ENCODE measurements at places on chromosomes 7 and 10.
A peak's percentile ranks its signal among the peaks of the same experiment; 100 is the strongest.

DNA sequence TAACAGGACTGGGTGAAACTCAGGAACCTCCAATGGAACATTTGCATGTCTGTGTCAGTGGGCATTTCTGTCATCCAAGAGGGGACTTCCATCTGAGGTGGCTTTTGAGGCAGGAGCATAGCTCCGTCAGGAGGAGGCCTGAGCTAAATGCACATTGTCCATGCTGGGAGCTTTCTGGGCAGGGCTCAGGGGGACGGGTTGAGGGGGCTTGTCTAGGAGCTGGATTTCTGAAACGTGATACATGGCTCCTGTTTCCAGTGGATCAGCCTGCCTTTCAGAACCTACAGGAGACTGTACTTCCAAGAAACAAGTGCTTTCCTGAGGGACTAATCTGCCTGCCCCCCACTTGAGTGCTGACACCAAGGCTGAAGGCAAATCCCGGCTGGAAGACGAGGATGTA lies 40.5 kb upstream of the GDF10 start:
- DNase-seq = no peak

GRCh38 chr7:104296900-104297299 lies 31.5 kb upstream of the LHFPL3 start:
- no peak for DNase-seq

DNA sequence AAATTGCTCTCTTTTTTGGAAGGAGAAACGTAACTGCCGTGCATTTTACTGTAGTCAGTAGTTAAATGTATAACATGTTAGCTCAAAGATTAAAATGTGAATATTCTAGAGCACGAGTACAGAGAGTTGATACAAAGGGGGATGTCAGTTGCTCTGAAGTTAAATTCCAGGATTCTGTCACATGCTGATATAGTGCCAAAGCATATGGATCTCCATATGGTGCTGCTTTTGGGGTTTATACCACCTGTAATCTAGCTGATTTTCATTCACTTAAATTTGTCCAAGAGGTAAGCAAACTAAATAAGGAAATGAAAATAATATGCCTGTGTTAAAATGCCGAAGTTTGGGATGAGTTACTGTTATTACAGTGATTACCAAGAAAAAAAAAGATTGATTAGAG lies 298.6 kb downstream of the EXOC4 start:
- DNase-seq = no peak

DNA sequence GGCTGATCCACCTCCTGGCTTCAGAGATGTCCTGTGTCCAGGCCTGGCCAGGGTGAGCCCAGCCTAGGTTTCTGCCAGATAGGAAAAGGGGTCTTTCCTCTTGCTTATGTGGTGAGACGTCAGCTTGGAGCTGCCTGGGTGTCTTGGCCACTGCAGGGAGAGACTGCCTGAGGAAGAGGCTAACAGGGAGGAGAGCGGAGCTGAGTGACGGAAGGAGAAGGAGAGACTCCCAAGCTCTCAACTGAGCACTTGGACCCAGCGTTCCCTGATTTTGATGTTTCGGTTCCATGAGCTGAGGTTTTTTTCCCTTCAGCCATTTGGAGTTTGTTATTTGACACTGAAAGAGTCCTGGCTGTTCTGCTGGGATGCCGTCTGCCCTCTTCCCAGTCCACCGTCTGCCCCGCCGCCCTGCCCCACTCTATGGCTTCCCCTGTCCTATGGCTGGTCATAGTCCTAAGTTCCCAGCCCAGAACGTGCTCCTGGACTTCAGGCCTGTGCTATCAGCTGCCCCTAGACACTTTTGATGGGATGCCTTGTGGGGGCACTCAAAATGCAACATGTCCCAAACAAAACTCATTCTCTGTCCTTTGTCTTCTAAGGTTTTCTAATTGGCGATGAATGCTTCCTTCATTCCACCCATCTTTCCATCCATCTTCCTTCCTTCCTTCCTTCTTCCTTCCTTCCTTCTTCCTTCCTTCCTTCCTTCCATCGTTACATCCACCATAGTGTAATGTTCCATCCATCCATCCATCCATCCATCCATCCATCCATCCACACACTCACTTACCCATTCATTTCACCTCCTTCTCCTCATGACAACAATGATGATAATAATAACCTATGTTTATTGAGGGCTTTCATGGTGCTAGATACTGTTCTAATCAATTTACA lies 20.3 kb upstream of the PCBD1 start:
- no peak for DNase-seq

GRCh38 chr7:101542527-101543241 lies 86.4 kb downstream of the MYL10 start:
- DNase-seq = peak; percentile 70

Measured in activated gamma-delta T cell treated with anti-CD3 and anti-CD28 coated beads, Interleukin-2, amount 50 U/mL, for 16 hours (primary cell).